ENCODE measurements at places on chromosomes 12 and 14. TPM values are rescaled to one million over a fixed set of nuclear protein-coding genes. Genes with fewer than 3 reads are reported as not detected.
A peak's percentile ranks its signal among the peaks of the same experiment; 100 is the strongest.

DNA sequence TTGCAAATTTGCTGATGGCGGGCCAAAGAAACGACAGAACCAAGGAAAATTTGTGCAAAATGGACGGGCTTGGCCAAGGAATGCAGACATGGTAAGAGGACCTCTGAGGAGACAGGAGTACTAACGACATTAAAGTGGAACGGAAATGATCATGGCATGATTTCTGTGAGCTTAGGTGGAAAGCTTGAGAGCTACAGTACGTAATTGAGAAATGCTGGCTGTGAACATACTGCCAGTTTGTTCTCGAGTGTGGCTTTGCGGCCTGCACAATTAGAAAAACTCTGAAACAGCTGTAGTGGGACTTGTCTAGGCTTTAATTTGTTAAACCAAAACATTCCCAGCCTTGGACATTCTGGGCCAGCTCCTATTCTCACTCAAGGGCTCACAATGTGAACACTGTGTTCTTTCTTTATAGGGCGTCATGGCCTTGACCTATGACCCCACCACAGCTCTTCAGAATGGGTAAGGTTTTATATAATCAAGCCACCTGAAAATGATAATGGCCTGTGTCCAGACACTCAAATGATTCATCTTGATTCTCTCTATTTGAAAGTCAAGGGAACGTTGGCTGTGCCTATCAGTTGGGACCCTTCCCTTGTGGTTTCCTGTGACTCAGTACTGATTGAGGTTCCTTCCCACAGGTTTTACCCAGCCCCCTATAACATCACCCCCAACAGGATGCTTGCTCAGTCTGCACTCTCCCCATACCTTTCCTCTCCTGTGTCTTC, 48.5 kb downstream of the BAZ2A start:
- no peak overlapping the region for H3K27ac ChIP-seq
- H3K36me3 ChIP-seq = no peaks in the 10 kb centered on the region
- H3K4me1 ChIP-seq = no peaks in the 10 kb centered on the region
- DNase-seq = no peak
- no peaks in the 10 kb centered on the region for H3K27me3 ChIP-seq
- H3K4me3 ChIP-seq = no peak overlapping the region

- H3K4me3 ChIP-seq = no peak overlapping the region
- no peaks in the 10 kb centered on the region for H3K4me1 ChIP-seq
- no peak for DNase-seq
- H3K36me3 ChIP-seq = no peaks in the 10 kb centered on the region
- H3K27ac ChIP-seq = no peak overlapping the region
- no peaks in the 10 kb centered on the region for H3K27me3 ChIP-seq
These were observed 92.0 kb downstream of the ITPR2 start for GRCh38 chr12:26740991-26741390.

DNA sequence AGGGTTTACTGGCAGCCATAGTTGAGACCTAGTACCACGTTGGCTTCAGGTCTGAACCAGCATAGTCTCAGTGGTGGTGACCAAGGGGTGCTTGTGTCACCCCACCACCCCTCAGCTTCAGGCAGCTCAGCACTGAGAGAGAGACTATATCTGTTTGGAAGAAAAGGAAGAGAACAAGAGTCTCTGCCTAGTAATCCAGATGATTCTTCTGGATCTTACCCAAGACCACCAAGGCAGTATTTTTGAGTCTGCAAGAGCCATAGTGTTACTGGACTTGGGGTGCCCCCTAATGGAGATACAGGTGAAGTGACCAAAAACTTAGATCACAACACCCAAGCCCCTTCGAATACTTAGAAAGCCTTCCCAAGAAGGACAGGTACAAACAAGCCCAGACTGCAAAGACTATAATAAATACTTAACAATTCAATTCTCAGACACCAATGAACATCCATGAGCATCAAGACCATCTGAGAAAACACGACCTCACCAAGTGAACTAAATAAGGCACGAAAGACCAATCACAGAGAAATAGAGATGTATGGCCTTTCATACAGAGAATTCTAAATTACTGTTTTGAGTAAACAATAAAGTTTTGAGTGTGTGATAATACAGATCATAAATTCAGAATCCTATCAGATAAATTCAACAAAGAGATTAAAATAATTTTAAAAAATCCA, 107.0 kb downstream of the HELB start:
- peak; percentile 8 for DNase-seq
- H3K4me3 ChIP-seq = no peak overlapping the region
- H3K27me3 ChIP-seq = no peaks in the 10 kb centered on the region

DNA sequence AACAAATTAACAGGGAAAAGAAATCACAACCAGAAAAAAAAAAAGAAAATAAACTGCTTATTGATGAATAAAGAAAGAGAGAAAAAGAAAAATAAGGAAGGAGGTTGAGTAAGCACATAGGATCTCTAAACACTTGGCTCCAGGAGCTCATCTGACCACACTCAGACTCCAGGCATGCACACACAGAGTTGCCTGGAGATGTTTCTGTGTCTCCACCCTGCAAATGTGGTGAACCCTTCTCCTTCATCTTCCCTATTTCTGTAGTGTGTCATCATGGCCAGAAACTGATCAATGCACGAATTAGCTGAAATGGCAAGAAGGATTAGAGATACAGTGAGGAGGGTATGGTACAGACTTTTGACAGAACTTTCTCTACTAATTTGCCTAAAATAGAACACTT, 20.2 kb downstream of the OR4N2 start:
- no peaks in the 10 kb centered on the region for H3K36me3 ChIP-seq
- no peak overlapping the region for H3K27ac ChIP-seq
- no peaks in the 10 kb centered on the region for H3K4me1 ChIP-seq
- DNase-seq = no peak

GRCh38 chr14:94925416-94926173, 155.7 kb upstream of the GSC start:
- H3K27me3 ChIP-seq = no peaks in the 10 kb centered on the region
- no peak for DNase-seq
- no peaks in the 10 kb centered on the region for H3K36me3 ChIP-seq

DNA sequence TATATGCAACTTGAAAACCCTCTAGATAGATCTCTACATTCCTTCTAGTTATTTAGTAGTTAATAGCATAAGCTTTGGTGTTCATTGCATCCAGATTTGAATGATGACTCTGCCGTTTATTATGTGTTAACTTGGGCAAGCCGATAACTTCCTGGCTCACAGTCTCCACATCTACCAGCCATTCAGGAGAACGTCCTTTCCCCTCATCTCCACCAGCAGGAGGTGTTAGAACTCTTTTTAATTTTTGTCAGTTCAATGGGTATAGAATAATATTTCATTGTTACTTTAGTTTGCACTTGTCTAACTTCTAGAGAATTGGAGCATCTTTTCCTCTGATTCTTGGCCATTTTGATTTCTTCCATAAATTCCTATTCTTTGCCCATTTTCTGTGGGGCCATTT, 30.0 kb upstream of the WSCD2 start:
- no peaks in the 10 kb centered on the region for H3K36me3 ChIP-seq
- H3K4me3 ChIP-seq = no peak overlapping the region
- no peak overlapping the region for H3K27ac ChIP-seq
- no peak for DNase-seq

The LRRC10 gene
- not detected for total RNA-seq

GRCh38 chr12:93047118-93047517, 118.0 kb upstream of the EEA1 start:
- H3K27ac ChIP-seq = no peak overlapping the region
- H3K4me1 ChIP-seq = no peaks in the 10 kb centered on the region
- H3K4me3 ChIP-seq = no peak overlapping the region
- H3K27me3 ChIP-seq = no peaks in the 10 kb centered on the region

All from Panc1 (cell line).